ENCODE measurements at places on chromosomes 11 and 22.

DNA sequence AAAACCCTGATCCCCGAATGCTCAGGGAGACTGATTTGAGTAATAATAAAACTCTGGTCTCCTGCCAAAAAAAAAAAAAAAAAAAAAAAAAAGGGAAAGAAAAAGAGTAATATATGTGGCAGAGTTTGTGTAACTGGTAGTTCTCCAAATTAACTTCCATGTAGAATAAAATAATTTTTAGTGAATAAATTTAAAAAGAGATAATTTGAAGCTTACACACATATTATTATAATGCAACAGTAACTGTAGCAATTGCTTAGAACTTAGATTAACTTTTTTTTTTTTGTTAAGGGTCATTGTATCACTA, 11.0 kb upstream of the MRPL17 start:
- DNase-seq = no peak

GRCh38 chr11:103633819-103634590, 402.4 kb upstream of the DDI1 start:
- DNase-seq = no peak

DNA sequence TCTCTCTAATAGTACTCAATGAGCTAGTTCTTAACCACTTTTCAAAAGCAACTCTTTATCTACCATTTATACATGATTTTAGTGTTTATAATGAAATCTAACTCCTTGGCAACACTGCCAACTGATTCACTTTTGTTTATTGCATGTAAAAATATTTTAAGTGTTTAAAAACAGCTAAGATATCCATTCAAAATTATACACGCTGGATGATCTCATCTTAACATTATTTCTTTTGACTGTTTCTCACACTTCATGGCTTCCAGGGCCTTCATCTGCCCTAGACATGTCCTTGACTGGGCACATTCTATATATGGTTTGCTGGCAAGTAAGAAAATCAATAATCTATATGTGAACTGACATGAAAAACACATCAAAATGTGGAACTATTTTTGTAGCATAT, 414.6 kb upstream of the LUZP2 start:
- DNase-seq = no peak

- DNase-seq = no peak
These were observed 12.9 kb downstream of the GNB1L start for GRCh38 chr22:19841641-19842392.

GRCh38 chr22:20641198-20641892, 132.6 kb upstream of the SERPIND1 start:
- no peak for DNase-seq

DNA sequence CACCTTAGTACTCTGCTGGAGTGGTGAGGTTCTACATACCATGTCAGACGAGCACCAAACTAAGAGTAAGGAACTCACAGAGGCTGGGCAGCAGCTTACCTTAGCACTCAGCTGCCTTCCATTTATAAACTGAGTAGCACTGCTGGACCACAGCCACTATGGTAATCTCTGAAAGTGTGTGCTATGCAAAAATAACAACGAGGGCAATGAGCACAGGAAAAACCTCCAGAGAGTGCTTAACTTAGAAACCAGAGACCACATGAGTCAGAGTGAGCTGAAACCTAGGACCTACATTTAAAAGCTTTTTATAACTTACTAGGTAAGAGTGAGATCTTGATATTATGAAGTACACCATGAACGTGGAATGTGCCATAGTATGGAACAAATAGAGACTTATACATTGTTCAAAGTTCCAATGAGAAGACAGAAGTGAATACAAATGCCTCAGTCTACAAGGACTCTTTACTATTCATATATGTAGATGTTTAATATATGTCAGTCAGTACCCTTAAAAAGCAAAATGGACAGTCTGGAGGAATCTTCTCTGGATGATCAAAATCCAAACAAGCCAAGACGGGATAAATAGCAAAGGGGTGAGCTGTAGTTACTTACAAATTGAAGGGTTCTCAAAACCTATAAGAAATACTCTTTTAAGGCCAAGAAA, 17.2 kb upstream of the CD59 start:
- no peak for DNase-seq

- no peak for DNase-seq
These were observed 158.4 kb downstream of the ATG16L2 start for GRCh38 chr11:72972496-72973128.

DNA sequence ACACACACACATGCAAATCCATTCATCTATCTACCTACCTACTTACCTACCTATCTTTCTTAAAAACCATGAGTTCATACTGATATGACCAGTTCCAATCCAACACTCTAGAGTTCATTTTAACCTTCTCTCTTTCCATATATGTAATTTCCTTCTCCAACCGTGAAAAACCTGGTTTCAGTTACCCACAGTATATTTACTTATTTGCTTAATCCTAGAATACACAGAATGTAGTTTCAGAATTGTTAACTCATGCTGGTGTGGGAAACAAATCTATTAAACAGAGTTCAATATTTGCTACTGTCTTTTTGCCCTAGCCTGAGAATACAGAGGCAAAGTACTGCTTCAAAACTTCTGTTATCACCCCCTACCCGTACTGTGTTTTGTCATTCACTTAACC, 101.3 kb downstream of the RRM1 start:
- no peak for DNase-seq

DNA sequence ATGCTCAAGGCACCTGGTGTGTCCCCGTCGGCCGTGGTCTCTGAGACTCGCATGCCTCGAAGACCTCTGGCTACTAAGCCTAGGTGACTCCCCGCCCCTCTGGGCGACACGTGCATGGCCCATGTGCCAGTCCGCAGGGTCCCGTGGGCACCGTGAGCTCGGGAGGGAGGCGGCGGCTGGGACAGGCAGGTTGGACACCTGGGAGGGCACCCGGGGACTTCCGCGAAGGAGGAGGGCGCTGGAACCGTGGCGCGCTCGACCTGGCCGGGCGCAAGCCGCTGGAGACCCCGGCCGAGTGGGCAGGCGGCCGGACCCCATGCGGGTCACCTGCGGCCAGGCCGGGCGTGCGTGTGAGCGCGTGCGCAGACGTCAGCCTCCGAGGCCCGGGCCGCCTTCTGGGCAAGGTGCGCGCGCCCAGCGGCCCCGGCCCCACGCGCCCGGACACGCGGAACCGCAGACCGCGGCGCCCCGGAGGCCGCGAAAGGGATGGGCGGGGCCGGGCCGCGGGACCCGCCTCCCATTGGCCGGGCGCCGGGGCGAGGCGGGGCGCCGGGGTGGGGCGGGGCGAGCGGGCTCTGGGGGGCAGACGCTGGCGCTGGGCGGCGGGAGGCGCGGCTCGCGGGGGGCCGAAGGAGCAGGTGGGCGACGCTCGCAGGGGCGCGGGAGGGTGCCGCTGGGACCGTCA, 579 bp upstream of the RASD2 start:
- DNase-seq = peak; percentile 26

DNA sequence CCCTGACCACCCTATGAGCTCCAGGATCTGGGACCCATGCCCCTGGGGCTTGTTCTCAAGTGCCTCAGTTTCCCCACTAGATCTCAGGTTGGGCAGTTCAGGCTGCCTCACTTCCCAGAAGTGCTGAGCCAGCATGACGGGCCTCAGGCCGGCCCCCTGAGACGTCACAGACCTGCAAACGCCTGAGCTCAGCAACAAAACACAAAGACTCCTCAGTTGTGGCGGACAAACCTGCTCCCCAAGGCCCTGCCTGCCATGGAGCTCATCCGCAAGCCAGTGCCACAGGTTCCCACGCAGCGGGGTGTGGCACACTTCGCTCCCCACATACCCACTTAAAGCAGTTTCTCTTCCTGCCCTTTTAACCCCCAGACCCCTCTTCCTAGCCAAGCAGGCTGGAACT, 45.2 kb downstream of the NECTIN1 start:
- DNase-seq = no peak

GRCh38 chr22:41911001-41911611, 3.8 kb downstream of the SHISA8 start:
- no peak for DNase-seq

GRCh38 chr22:27995801-27996528, 76.9 kb upstream of the PITPNB start:
- no peak for DNase-seq

DNA sequence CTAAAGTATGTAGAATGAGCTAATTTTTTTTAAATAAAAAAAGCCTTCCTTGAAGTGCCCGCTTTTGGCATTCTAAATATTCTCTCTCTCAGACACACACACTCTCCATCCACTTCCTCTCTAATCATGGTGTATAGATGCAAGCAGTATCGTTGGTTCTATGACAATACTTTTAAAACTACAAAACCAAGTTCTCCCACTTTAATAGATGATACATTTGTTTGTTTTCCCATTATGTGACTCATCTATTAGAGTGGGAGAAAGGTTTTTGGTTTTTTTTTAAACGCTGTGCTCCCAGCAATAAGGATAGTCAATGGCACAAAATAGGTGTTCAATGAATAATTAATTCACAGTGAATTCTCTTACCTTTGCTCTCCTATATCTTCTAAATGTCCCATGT, 44.6 kb downstream of the FZD4 start:
- no peak for DNase-seq

DNA sequence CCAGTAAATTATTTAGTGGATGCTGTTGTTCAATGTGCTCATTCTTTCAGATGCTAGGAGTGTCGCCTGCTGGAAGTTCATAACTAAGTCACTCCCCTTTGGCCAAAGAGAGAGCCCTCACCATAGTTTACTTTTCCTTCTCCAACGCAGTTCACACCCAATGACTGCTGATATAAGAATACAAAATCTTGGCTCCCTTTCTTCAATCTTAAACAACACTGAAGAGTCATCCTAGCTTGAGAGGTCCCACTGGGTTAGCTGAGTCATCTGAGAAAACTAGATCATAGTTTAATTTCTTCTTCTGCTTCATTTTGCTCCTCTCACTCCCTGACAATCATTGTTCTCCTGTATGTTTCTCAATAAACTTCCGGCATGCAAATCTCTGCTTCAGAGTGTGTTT, 5.4 kb upstream of the OR52L1 start:
- DNase-seq = no peak

DNA sequence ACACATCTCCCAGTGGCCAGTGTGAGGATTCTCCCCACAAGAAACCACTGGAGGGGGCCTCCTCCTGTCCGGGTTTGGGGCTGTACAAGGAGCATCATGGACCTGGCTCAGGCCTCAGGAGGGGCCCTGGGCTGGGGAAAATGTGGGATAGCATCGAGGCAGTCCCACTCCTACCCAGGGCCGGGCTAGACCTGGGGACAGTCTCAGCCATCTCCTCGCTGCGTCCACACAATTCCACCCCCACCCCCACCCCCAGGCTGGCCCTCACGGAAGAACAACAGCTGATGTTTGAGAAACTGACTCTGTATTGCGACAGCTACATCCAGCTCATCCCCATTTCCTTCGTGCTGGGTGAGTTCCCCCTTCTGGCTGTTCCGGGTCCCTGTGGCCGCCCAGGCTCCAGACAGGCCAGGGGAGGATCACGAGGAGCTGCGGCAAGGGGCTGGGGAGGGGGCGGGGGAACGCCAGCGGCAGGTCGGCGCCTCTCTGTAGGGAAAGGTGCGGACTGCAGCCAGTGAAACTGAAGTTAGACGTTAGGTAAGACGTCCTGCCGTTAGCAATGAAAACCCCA, 4.8 kb downstream of the BEST1 start:
- DNase-seq = no peak

DNA sequence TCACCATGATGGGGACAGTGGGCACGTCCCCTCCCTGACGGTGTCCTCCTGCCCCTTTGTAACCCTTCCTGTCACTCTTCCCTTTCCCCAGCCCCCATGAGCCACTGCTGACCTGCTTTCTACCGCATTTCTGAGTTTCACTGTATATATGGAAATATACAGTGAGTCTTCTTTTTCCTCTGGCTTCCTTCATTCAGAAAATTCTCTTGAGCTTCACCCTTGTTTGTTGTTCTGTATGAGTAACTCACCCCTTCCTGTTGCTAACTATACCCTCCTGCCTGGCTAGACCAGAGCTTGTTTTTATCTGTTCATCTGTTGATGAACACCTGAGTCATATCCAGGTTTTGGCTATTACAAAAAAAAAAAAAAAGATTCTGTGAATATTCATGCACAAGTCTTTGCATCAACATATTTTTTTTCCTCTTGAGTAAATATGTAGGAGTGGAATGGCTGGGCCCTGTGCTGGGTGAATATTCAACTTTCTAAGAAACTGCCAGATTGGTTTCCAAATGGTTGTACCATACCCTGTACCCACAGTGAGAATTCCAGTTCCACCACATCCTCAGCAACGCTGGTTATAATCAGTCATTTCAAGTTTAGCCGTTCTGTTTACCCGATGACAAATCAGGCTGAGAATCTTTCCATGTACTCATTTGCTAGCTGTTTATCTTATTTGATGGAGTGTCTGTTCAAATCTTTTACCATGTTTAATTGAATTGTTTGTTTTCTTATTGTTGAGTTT, 62.0 kb downstream of the IGF2 start:
- no peak for DNase-seq

DNA sequence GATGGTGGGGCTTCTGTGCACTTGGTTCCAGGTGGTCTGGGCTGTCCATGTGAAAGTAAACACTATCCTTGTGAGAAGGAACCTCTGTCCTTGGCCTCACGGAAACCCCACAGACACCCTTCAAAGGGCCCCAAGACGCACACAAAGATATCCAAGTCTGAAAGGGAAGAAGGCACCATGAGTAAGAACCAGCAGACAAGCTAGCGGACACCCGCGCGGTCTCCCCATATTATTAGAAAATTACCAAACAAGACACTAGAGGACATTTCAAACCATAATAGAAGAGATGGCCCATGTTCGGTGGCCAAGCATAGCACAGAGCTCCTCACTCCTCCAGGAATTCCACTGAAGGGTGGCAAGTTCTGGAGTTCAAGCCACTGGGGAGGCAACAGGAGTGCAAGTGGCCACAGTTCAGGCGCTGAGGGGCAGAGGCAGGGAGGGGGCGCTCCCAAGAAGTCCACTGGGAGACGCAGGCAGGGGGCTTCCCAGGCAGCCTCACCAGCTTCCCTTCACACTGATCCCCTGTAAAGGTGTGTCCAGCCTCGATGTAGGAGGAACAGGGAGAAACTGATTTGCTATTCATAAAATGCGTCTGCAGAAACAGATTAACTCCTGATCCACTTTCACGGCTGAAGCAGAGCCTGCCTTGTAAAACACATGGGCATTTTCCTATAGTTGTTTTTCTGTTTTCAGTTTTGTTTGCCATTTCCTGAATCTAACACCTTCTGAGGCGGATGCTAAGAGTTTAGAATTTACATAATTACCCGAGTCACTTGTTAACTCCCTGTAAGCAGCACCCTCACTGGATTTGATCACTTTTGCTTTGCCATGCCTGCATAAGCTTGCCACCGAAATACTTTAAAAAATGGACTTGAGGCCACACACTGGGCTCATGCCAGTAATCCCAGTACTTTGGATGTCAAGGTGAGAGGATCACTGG, 9.1 kb upstream of the PPARA start:
- DNase-seq = no peak

DNA sequence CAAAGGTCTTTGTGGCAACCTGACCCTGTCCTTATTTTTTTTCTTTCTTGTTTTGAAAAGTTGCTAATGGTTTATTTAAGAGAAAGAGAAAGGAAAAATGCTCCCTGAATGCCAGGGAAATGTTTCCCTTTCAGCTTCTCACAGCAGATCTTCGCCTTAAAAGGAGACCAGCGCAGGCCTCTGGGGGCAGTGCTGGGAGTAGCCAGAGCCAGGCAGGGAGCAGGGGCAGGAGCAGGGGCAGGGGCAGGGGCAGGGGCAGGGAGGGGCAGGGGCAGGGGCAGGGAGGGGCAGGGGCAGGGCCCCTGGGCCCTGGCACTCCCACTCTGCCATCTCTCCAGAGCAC, 5.1 kb downstream of the MOB2 start:
- DNase-seq = no peak

Data from NCI-H460 (cell line).